ENCODE measurements at places on chromosomes 2 and 18.

GRCh38 chr2:159960414-159960813, 102.0 kb downstream of the PLA2R1 start:
- no peak for DNase-seq

GRCh38 chr2:237455764-237456163, 31.3 kb upstream of the MLPH start:
- DNase-seq = no peak

DNA sequence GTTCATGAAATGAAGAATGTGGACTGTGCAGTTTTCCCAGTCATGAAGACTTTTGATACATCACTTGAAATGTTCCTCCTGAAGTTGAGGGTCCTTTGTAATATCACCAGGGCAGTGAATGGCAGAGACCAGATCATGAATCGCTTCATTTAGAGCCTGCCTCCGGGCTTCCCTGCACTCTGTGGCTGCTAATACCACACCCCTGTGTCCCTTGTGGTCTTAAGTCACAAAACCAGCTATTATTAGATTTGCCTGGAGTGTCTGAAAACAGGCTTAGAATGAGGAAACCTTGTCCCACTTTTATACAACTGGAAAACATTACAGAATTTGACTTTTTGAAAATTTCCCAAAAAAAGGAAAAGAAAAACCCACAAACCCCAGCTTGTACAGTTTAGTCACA, 147.9 kb downstream of the MGAT5 start:
- DNase-seq = no peak

GRCh38 chr2:8882094-8882493, 44.7 kb upstream of the KIDINS220 start:
- no peak for DNase-seq

- DNase-seq = no peak
Observed at GRCh38 chr2:240130393-240131195, 5.5 kb downstream of the COPS9 start.

- DNase-seq = no peak
Observed at GRCh38 chr18:79904357-79905147, 46.9 kb downstream of the SLC66A2 start.

- no peak for DNase-seq
Observed at GRCh38 chr18:3152294-3152693, 67.5 kb downstream of the MYOM1 start.

- no peak for DNase-seq
Observed at GRCh38 chr2:197661626-197662025, 13.8 kb downstream of the RFTN2 start.

GRCh38 chr18:3824101-3824500, 374.1 kb downstream of the TGIF1 start:
- no peak for DNase-seq

GRCh38 chr2:83686863-83687262, 772.2 kb downstream of the SUCLG1 start:
- DNase-seq = no peak

DNA sequence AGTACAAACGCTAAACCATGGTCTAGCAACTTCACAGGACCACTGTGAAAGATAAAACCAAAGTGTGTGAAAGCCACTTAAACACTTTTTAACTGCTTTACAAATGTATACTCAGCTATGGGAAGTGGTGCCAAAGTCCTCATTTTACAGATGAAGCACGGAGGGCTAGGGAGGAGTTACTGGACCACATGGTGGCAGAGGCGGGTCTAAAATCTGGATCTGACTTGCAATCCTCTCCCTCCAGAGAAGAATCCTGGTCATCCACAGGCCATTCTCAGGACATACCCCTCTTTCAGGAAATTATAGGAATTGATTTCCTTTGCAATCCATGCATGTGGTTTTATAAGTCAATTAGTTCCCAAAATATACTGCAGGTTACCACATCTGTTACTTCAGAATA, 84.6 kb upstream of the GYPC start:
- no peak for DNase-seq

- DNase-seq = no peak
Observed at GRCh38 chr2:98093611-98094010, 6.6 kb downstream of the VWA3B start.
